ENCODE measurements at places on chromosomes 11 and 22.

GRCh38 chr11:74948546-74948897 is 369 bp downstream of the XRRA1 start:
- peak; percentile 44 for DNase-seq

- DNase-seq: peak; percentile 65
Measured at GRCh38 chr22:31122532-31123291, at the start of gene INPP5J. TSS of gene INPP5J (plus strand) at chr22:31122966. CDS start at chr22:31123015, 49 bp downstream.

- no peak for DNase-seq
Measured at GRCh38 chr11:61119055-61119454, 16.8 kb downstream of the CD5 start.

- DNase-seq: peak; percentile 19
Measured at GRCh38 chr11:75654314-75654713, 14.5 kb downstream of the MAP6 start.

DNA sequence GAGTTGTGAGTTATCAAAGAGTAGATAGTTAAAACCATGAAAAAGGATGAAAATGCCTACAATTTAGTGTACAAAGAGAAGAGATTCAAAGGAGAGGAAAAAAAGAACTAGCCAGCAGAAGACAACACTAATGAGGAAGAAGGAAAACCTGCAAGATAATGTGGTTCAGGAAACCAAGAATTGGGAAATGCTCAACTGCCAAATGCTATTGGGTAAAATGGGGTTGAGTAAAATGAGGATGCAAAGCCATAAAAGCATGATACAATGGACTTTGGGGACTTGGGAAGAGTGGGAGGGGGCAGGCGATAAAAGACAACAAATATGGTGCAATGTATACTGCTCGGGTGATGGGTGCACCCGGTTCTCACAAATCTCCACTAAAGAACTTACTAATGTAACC is 7.6 kb upstream of the OR52K2 start:
- no peak for DNase-seq

- no peak for DNase-seq
Measured at GRCh38 chr11:34537636-34538035, 24.0 kb upstream of the ELF5 start.

DNA sequence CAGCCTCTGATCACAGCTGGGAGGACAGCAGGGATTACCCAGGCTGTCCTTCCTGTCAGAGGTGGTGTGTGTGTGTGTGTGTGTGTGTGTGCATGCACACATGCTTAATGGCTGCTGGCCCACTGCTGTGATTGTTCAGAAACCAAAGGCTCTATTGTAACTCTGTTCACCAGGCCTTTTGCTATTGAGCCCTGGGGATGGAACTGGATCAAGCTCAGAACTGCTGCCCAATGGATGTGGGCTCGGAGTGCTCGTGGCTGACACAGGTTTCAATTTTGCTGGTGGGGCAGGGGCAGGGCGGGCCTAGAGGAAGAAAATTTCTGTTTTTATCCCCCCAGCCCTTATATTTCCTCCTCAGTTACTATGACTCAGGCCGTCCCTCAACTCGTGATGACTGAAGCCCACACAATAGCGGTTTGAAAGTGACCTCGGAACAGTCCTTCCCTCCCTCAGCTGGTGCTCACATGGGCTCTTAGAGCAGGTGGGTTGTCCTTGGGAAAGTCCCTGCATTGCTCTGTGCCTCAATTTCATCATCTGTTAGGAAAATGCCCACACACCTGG is 359.3 kb downstream of the TENM4 start:
- peak; percentile 52 for DNase-seq

GRCh38 chr11:119161871-119162270 is 6.7 kb upstream of the NLRX1 start:
- no peak for DNase-seq

GRCh38 chr22:24595228-24595627 is 2.4 kb upstream of the LRRC75B start:
- DNase-seq: no peak

DNA sequence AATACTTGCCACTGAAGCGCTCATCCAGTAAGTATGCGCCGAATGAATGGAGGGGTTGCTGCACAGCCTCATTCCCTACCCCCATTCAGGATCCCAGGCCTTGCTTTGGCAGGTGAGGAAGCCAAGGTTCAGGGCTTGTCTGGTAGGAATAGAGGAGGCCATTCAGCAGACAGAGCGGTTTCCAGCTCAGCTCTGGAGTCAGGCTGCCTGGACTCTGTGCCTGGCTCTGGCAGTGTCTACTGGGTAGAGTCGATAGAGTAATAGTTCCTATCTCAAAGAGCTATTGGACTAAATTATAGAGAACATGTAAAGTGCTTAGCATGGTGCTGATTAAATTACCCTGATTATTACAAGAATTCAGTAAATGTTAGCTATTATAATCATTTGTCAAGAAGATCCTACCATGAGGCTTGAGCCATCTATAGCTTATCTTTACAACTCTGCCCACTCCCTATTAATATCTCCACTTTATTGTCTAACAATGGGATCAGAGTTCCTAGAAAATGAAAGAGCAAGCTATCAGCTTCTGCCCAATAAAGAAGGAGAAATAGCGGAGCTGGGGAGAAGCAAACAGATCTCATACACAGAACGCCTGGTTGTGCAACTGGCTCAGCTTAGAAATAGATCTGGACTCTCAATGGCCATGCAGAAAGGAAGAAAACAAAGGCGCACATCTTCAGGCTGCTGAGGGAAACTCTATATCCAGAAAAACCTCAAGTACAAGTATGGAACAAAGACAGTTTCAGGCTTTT is 6.6 kb upstream of the SNX32 start:
- DNase-seq: no peak

DNA sequence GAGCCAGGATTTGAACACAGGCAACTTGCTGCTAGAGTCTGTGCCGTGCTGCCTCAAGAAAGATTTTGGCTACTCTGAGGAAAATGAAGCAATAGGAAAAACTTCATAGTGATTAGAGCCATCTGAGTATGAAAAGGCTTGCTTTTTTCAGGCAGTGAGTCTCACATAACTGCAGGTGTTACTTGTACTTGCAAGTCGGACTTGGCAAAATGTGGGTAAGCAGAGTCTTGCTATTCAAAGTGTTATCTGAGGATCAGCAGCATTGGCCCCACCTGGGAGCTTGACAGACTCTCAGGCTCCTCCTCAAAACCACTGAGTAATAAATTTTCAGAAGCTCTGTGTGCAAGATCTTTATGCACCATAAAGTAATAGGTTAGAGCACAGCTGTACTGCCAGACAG is 18.1 kb downstream of the RNF141 start:
- no peak for DNase-seq

DNA sequence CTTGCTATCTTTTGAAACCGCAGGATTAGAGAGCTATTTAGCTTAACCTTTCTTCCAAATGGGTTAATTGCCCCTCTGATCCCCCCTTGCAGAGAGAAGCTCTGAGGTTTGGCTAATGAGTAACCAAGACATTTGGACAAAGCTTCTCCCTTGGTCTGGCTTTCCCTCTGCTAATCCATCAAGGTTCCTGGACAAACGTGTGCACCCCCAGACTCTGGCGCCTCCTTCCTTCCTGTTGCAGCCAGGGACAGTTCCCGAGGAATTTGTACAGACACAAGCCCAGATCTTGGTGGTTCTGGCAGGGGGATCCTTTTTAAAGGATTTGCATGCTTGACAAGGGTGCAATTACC is 1.6 kb downstream of the KIAA1671 start:
- no peak for DNase-seq

DNA sequence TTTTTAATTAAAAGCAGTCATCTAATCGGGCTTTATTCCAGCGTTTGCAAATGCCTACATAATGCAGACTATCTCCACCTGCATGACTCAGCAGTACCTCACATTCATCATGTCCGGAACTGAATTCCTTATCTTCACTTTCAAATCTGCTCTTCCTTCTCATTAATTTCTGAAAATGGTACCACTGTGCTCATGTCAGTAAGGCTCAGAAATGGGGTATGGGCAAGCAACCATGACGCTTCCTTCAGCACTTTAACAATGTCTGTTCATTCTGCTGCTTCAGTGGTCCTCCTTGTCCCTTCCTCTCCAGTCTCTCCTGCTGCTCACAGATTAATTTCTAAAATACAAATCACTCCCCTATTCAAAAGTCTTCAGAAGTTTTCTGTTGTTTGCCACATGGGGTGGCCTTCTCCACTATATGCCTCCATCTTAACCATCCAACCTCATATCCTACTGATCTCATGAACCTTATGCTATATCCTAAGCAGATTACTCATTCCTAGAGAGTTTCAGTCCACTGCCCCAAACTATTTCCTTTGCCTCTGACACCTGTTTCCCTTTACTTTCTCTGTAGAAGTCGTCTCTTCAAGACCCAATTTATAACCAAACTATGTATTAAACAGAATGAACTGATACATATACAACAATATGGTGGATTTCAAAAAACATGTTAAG is 7.0 kb downstream of the GTF2H1 start:
- no peak for DNase-seq

GRCh38 chr11:3609416-3610265 is 32.2 kb downstream of the ART5 start:
- peak; percentile 65 for DNase-seq

- DNase-seq: peak; percentile 43
Measured at GRCh38 chr11:58927393-58928106, 11.7 kb upstream of the GLYATL1 start.

- DNase-seq: no peak
Measured at GRCh38 chr11:96538104-96538503, 148.3 kb downstream of the JRKL start.

DNA sequence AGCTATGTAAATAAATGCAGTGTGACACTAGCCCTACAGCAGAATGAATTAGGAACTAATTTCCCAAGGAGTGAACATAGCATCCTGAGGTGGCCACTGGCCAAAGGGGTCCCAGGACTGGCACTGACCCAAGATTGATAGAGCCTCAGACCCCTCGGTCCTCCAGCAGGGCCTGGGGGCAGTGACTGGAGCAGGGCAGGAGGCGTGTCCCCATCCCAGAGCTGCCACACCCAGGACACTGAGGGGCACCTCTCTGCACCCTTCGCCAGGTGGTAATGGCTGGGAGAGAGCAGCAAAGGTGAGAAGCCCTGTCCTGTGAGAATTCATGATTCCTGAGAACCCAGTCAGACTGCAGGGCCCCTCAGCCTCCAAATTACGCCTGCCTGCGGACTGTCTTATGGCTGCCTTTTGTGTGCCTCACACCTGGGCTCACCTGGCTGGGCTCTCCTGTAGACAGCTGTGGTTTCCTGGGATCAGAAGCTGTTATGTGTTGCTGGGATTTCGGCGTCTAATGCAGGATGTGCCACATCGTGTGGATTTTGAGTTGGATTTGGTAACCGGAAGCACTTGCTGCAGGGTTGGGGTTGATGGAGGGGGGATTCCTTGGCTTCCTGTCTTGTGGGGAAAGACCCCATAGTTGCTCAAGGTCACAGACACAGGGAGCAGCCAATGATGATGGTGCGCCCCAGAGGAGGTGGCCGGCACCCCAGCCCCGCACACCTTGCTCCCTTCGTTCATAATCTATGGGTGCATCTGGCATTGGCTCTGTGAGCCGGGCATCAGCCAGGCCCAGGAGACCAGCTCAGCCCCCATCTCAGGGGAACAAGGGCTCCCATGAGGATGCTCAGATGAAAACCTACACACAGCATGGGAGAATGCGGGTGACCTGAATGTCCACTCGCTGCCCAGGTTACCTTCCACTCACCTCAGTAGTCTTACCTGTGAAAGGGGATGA is 582.9 kb downstream of the BRD1 start:
- DNase-seq: no peak

DNA sequence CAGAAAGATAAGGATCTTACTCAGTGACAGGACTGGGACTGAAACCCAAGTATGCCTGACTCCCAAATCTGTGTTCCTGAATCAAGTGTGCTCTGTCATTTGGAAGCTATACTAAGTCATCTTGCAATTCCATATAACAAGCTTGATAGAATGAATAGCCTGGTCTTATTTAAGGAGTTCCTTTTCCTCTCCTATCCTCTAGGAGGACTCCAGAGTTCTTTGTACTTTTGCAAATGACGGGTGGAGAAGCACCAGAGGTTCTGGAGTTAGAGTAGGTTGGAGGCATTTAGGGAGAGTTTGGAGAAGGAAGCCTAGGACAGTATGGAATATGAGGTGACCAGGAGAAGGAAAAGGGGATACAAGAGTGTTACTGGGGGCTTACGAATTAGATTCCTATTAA is 92.9 kb upstream of the RCN1 start:
- DNase-seq: peak; percentile 11

DNA sequence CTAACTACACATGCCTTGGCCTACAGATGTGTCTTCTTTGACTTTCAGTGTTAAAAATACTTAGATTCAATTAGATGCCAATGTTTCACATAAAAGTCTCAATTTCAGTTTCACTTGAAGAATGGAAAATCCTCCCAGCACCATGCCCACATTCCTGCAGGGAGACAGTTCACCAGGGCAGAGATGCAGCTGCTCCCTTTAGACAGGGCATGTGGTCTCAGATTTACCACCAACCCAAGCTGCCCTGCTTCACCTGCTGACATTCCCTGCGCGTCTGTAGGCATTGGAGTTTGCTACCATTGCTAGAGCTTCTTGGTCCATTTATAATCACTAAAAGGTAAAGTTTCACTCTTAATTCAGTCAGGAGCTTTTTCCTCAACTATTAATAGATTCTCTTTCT is 113.9 kb downstream of the ARFGAP2 start:
- no peak for DNase-seq

- peak; percentile 69 for DNase-seq
Measured at GRCh38 chr11:67372993-67373647, at the start of gene CLCF1. TSS of gene CLCF1 (minus strand) at chr11:67373598. CDS start at chr11:67373539, 59 bp downstream.

DNA sequence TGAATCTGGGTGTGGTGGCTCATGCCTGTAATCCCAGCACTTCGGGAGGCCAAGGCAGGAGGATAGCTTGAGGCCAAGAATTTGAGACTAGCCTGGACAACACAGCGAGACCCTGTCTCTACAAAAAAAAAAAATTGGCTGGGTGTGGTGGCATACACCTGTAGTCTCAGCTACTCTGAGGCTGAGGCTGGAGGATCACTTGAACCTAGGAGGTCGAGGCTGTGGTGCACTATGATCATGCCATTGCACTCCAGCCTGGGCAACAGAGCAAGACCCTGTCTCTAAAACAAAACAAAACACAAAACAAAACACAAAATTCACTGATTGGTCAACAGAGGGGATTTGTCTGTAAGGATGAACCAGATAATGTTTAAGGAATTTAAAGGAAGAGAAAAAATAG is 113.7 kb downstream of the STIM1 start:
- DNase-seq: no peak

DNA sequence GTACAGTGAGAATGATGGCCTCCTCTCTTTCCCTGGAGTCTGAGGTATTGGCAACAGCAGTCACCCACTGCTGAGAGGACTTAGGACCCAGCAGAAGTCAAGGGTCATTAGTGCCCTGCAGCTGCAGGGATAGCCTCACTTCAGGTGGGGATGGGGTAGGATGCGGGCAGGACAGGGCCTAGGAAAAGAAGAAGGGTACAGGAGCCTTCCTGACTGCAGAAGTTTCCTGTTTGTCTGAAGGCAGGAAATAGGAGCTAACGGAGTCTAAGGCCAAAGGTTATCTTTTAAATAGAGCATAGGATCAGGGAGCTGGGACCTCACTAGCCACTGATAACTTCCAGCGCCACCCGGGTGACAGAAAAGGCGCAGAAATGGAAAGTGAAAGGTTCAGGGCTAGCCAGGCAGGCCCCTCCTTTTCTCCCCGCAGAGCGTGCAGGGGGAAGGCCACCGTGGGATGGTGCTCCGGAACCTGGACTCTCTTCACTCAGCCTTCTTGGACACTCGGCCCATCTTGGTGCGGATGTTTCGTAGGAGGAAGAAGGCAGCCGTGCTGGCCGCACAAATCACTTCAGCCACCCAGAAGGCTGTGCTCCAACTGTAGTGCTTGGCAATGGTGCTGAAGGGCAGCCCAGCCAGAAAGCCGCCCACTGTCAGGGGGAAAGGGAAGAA is 6.0 kb downstream of the TRAPPC4 start:
- no peak for DNase-seq

Data from choroid plexus epithelial cell (primary cell).